Skin of body (tissue), 3 donors: ENCODE measurements at places on chromosomes 16 and 17.
A peak's percentile ranks its signal among the peaks of the same experiment; 100 is the strongest.

DNA sequence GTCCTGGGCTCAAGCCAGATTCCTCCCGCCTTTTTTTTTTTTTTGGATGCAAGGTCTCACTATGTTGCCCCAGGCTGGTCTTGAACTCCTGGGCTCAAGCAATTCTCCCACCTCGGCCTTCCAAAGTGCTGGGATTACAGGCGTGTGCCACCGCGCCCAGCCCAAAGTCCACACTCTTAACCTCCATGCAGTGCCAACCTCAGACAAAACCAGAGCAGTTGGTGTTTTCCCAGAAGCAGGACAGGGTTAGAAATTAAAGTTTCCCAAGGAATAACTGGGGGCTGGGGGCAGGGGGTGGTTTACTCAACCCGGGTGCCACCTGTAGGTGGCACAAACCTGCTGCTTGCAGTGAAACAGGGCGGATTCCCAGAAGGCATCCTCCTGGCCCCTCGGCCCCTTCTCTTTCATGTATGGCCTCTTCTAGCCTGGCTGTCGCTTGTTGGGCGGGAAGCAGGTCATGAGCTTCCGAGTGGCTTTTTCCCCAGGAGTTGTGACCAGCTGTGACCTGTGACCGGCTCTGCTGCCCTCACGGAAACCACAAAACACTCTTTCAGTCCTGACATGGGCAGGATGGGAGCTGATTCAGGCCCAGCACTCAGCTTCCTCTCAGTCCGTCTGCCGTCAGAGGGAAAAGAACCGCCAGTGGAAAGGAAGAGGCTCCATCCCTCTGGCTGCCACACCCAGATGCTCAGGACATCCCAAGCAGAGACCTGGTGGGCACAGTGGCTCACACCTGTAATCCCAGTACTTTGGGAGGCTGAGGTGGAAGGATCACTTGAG, 25.6 kb upstream of the USP7 start:
- no peak for DNase-seq

DNA sequence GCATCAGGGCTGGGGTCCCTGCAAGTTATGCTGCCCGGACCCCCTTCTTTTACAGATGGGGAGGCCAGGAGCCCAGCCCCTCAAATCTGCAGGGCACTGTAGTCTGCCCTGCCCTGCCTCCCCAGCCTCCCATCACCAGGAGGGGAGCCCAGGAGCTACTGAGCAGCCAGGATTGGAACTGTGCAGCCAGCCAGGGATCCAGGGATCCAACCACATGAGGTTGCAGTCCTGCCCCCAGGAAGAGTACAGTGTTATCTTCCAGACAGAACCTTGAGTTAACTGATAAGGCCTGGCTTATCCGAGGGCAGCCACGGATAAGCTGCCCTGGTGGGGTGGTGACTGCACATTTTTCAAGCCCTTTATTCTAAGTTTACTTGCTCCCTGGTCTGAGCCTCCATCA, 11.4 kb upstream of the NDRG4 start:
- no peak for DNase-seq

DNA sequence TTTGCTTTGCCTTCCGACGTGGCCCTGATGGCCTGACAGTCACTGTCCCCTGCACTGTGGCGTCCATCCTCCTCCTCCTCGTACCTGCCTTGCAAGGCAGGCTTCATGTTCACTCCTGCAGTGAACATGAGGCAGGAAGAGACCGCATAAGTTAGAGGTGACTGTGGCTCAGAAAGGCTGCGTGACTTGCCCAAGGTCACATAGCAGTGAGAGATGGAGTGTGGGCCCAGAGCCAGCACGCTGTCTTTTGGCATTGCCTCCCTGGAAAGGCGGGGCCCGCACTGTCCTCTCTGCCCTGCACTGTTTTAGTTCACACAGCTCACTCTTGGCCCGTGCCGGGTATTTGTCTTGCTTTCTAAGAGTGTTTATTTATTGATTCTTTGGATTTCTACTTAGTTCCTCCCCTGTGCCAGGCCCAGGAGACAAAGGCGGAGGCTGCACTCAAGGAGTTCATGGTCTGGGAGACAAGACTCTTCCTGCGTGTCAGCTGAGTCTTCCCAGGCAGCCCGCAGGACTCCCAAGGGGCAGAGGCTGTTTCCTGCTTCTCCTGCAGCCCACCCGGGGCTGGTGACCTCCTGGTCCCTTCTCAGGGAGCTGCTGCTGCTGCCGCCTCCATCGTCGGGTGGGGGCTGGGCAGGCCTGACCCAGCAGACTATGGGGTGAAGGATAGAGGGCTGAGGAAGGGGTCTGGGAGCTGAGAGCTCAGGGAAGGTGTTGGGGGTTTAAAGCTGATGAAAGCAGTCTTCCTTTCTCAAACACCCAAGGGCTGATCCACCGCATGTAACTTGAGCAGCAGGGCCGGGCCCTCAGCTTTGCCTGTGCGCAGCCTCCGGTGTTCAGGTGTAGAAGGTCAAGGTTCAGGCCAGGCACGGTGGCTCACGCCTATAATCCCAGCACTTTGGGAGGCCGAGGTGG, 12.7 kb downstream of the CYGB start:
- DNase-seq: no peak

GRCh38 chr17:59277031-59277430, 54.4 kb upstream of the YPEL2 start:
- DNase-seq: no peak

DNA sequence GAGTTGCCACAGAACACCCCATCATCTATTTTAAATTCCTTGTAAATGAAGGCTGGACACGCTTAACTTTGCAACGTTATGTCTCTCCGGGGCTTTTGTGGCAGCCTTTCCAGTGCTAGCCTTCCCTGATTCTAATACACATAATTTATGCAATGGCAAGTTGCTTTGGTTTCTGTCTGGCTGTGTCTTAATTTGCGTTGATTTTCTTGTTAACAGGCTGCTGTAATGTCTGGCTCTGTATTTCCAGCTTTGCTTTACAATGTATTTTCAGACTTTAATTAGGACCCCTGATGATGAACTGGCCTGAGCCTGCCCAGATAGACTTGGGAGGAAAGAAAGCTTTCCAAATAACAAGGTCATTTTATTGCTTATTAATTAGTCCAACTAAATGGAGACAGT, 30.3 kb downstream of the ARSG start:
- no peak for DNase-seq

GRCh38 chr17:14827396-14827919, 437.7 kb downstream of the PMP22 start:
- no peak for DNase-seq

- DNase-seq: no peak
These were observed 190.4 kb downstream of the ABCC12 start for GRCh38 chr16:47965439-47965838.

GRCh38 chr17:8016632-8017424, 14.4 kb downstream of the GUCY2D start:
- DNase-seq: peak; percentile 5

DNA sequence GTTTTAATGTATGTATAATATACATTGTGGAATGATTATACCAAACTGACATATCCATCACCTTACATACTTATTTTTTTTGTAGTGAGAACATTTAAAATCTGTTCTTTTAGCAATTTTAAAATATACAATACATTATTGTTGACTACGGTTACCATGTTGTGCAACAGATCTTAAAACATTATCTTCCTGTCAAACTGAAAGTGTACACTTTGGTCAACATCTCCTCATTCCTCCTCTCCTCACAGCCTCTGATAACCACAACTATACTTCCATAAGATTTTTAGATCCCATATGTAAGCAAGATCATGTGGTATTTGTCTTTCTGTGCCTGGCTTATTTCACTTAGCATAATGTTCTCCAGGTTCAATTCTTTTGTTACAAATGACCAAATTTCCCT, 7.5 kb upstream of the DNAJA2 start:
- DNase-seq: no peak

- no peak for DNase-seq
These were observed 84.8 kb upstream of the PLEKHM1 start for GRCh38 chr17:45575126-45575885.

- no peak for DNase-seq
These were observed 92.0 kb upstream of the ASIC2 start for GRCh38 chr17:33385133-33385532.

DNA sequence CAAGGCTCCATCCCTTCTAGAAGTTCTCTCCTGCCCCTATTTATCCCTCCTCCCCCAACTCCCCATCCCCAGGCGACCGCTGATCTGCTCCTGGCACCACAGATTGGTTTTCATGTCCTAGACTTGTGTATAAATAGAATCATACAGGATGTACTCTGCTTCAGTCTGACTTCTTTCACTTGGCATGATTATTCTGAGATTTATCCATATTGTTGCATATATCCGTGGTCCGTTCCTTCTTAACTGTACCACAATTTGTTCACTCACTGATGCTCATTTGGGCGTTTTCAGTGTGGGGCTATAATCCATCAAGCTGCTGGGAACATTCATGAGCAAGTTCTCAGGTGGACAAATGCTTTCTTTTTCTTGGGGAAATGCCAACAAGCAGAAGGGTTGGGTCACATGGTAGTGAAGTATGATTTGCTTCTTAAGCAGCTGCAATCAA, 23.9 kb downstream of the PITPNM3 start:
- DNase-seq: no peak

- no peak for DNase-seq
These were observed 29.5 kb downstream of the MPRIP start for GRCh38 chr17:17071531-17072360.
